ENCODE measurements at places on chromosomes 7 and 10. TPM values are rescaled to one million over a fixed set of nuclear protein-coding genes. Genes with fewer than 3 reads are reported as not detected.

DNA sequence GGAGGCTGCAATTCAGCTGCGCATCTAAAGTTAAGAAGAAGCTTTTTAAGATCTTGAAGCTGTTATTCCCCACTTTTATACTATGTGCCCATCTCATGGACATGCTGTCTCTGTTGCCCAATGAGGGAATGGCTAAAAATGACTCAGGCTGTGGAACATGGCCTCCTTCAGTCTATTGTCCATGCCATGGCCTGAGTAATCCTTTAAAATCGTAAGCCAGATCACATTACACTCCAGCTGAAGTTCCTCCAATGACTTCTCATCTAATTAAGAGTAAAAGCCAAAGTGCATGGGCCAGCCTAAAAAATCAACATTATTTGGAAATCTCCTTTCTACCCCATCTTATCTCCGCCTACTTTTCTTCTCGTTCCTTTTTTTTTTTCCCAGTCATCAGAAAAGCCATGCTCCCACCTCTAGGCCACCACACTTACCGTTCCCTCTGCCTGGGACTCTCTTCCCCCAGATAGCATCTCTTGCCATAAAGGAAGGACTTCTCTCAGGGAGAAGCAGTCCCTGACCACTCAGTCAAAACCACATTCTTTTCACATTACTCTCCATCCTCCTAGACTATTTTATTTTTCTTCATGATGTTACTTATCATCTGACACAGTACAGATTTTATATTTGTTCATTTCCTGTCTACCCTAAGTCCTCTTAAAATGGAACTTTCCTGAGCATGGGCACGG lies 337.4 kb downstream of the PRPF18 start:
- DNase-seq = no peak

GRCh38 chr10:75828413-75828812 lies 397.0 kb downstream of the LRMDA start:
- no peak for DNase-seq

- no peak for DNase-seq
These were observed 219.6 kb downstream of the CACNB2 start for GRCh38 chr10:18359812-18360211.

DNA sequence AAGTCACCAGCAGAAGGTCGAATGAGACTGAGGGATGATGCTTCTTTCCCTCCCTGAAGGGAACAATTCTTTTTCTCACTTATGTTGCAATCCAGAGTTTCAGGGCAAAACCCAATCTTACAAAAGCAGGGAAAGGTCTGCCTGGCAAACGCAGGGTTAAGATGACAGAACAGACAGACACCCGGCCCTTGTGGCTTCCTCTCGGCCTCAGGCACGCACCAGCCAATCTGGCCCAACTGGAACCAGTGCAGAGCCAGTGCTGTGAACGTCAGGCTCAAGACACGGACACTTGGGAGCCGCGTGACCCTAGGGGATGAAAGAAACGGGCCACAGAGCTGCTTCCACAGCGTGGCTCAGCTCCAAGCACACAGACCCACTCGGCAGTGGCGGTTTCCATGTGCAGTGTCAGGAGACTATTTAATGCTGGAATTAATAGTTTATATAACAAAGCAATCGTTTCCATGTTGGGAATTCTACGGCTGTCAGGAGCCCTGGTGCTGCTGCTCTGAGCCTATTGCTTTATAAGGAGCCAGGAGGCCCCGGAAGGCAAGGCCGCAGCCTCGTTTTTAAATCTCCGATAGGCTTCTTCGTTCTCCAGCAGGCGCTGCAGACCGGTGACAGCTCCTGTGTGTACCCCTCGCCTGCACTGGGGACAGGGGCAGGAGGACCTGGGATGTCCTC lies 198.4 kb downstream of the DIP2C start:
- no peak for DNase-seq

DNA sequence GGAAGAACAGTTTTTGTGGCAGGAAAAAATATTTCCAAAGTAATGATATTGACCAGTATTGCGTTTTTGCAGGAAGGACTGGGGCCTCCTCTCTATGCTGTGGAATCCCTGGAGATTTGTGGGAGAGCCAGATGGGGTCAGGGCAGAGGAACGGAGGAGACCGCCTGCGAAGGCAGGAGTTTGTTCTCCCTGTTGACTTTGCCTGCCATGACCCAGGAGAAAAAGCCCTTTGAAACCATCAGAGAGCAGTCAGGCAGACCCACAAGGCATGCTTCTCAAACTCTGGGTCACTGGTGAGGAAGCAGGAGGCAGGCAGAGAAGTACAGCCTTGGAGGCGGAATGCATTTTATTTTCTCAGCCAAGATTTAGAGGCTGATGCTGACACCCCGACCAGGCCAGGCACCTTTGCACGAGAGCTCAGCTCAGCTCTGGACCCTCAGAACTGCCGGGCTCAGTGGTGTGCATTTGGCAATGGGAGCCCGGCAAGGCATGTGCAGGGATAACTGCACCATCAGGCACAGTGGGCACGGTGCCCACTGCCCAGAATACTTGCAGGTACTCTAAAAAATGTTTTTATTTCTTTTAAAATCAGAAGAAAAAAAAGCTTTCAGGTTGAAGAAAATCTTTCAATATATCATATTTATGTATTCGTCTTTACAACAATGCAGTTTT lies 410.4 kb downstream of the RPS24 start:
- DNase-seq = peak; percentile 53

- DNase-seq = no peak
These were observed 59.0 kb downstream of the IKZF1 start for GRCh38 chr7:50363327-50364060.

DNA sequence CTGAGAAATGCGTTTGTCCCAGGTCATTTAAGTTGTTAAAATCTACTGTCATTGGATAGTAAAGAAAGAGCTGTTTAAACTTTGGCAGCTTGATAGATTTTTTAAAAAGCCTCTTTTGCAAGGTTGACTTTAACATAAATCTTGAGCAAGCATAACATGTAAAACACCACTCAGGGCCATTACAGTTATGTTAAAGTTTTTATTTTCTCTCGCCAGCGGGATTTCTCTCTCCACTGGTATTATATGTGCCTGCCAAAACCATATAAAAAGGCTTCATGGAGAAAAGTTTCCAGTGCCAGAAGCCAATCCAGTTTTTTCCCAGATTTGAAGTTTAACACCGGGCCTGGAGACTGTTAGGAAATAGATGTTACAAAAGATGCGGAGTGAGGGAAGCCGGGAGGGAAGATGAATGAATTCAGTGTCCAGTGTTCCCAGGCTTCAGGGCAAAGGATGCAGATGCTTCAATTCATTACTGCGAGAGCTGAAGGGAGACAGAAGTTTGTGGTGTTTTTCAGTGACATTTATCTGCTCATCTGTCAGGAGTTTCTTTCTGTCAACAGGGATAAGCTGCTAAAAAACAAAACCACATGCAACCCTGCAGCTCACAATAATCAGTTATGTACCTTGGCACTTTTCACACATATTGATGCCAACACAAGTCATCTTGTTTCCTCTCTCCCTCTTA lies 155.5 kb downstream of the SPAG6 start:
- no peak for DNase-seq

GRCh38 chr10:119642556-119643111 lies 8.5 kb upstream of the BAG3 start:
- DNase-seq = no peak

DNA sequence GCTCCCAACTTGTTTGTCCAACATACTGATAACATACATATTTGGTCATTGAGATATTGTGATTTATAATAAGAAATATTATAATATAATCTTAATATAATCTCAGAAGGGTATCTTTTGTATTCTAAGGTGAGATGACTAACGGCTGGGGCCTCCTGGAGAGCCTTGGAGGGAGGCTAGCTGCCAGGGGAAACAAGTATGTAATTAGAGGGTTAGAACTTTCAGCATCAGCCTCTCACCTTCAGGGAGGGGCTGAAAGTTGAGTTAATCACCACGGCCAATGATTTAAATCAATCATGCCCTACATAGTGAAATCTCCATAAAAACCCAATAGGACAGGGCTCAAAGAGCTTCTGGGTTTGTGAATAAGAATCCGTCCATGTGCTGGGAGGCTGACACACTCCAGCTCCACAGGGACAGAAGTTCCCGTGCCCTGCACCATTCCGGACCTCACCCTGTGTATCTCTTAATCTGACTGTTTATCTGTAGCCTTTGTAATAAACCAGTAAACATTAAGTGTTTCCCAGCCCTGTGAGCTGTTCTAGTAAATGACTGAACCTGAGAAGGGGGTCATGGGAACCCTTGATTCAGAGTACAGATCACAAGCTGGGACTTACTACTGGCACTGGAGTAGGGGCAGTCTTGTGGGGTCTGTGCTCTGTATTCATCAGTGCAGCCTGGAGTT lies 86.3 kb upstream of the STEAP1B start:
- no peak for DNase-seq

- DNase-seq = no peak
These were observed 354.4 kb downstream of the CRPPA start for GRCh38 chr7:16066805-16067459.

DNA sequence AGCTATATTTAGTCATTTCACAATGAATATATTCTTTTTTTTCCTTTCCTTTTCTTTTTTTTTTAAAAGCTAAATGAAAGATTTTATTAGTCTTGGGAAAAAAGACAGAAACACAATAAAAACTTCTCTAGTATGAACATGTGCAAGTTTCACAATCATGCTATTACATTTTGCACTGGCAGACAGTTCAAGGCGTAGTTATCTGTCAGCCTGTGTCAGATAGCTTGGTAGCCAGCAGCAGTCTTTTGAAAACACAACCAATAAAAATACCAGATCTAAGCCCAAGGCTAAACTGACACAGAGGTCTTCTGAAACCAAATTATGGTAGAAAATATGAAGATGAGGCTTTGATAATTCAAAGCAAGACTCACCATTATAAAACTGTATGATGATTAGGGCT lies 205.8 kb upstream of the TEX47 start:
- no peak for DNase-seq

GRCh38 chr7:54632696-54633095 lies 90.5 kb downstream of the VSTM2A start:
- DNase-seq = no peak

DNA sequence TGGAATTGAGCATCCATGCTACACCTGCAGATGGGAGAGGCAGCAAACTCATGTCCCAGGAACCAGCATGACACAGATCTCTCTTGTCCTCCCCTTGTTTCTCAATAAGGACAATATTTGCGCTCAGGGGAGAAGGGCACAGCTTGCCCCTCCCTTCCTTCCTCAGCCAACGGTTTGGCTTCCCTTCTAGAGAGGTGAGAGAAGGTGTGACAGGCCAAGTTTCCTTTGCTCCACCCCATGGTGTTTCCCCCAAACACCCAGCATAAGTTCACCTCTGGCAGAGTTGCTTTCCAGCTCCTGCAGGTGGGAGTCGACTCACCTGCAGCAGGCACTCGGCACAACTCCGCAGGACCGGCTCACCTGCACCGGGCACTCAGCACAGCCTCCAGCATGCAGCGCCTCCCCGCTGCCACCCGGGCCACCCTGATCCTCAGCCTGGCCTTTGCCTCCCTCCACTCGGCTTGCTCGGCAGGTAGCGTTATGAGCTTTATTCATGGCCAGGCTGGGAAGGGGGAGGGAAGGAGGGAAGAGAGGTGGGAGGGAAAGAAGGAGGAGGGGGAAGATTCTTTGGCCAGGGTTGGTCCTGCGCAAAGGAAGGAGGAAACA lies at the start of the genes ATP6V0A4 and TMEM213:
Gene ATP6V0A4, minus strand, starts transcription at position 482 of the 606 bp plus-strand sequence. CDS start 26,949 bp downstream, outside the sequence.
Gene TMEM213, plus strand, starts transcription at position 280 of the 606 bp plus-strand sequence. Its CDS starts 111 bp downstream, at position 391.
- no peak for DNase-seq

- DNase-seq = peak; percentile 72
These were observed 98.8 kb upstream of the ZNF722 start for GRCh38 chr7:63899691-63900393.

- DNase-seq = no peak
These were observed 122.3 kb downstream of the SVIL start for GRCh38 chr10:29512425-29512974.

DNA sequence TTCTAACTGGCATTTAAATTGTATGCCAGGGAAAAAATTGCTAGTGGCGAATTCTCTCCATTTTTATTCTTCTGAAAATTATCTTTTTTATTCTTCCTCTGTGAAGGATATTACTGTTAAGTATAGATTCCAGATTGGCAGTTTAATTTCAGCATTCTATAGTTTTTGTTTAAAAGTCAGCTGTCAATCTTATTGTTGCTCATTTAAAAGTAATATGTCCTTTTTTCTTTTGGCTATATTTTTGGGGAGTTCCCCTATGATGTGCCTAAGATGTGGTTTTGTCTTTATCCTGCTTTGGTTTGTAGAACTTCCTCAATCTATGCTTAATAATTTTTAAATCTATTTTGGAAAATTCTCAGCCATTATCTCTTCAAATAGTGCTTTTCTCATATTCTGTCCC lies 135.9 kb downstream of the ARHGAP12 start:
- no peak for DNase-seq

DNA sequence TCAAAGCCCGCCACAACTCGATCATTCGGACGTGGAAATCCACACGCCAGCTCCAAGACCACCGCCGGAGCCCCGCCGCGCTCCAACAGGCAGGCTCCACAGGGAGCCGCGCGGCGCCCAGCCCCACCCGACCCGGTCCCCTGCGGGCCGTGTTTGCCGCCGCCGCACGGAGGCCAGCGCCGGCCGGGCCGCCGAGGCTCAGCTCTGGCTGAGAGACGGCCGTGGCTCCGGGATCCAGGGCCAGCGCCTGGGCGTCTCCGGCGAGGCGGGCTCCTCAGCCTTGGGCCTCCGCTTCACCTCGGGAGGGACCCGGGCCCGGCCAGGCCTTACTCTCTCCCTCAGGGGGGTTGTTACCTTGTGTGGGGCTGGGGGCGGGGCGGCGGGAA lies 333 bp downstream of the SMNDC1 start:
- no peak for DNase-seq

DNA sequence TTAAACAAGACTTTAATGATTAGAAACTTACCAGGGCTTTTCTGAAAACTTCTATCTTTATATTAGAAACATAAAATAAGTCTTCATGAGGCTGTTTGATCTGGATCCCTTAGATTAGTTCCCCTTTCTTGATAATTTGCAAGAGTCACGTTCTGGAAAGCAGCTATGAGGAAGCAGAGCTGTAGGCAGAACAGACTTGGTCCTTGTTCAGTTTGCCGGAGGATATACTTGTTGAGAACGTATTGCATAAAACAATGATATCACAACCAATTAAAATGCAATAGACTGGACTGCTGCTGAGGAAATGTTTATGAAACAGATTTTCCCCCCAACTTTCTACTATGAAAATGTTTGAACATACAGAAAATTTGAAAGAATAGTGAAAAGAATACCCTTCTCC lies 2.8 kb downstream of the SAMD9L start:
- DNase-seq = no peak

- no peak for DNase-seq
These were observed 1.7 kb upstream of the ST7 start for GRCh38 chr7:116951366-116952292.

DNA sequence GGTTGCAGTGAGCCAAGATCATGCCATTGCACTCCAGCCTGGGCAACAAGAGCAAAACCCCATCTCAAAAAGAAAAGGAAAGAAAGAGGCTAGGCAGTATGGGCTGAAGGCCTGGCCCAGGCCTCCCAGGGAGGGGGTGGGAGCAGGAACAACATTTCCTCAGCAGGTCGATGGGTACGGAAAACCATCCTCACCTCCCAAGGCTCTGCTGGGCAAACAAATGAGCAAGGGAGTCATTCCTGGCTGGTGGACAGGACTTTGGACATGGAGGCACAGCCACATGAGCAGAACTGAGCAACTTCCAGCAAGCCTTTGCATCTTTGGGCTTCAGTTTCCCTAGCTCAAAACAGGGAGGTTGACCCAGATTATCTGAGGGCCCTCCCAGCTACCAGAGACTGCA lies 13.0 kb downstream of the OGDHL start:
- DNase-seq = no peak

TMEM176B gene
- total RNA-seq = 34.3 TPM

RAPGEF5 gene
- total RNA-seq = 38.9 TPM

VIPR2 gene
- 10.9 TPM for total RNA-seq

CCDC146 gene
- total RNA-seq = 3.3 TPM

BTBD16 gene
- not detected for total RNA-seq

NPY4R gene
- total RNA-seq = not detected

TUBB8 gene
- total RNA-seq = not detected

PRKAR2B gene
- total RNA-seq = 5.8 TPM

POLD2 gene
- 57.3 TPM for total RNA-seq

TAS2R5 gene
- 0.53 TPM for total RNA-seq

MINDY4 gene
- 4.9 TPM for total RNA-seq

All from pancreas (tissue), 10 donors.